CD4-positive, alpha-beta memory T cell (primary cell): ENCODE measurements at places on chromosomes 6 and 20. TPM values are rescaled to one million over a fixed set of nuclear protein-coding genes. Genes with fewer than 3 reads are reported as not detected.

GRCh38 chr6:14518515-14519217 is 401.1 kb downstream of the CD83 start:
- DNase-seq: no peak

- DNase-seq: no peak
These were observed 994.0 kb downstream of the GRIK2 start for GRCh38 chr6:102387326-102388033.

DNA sequence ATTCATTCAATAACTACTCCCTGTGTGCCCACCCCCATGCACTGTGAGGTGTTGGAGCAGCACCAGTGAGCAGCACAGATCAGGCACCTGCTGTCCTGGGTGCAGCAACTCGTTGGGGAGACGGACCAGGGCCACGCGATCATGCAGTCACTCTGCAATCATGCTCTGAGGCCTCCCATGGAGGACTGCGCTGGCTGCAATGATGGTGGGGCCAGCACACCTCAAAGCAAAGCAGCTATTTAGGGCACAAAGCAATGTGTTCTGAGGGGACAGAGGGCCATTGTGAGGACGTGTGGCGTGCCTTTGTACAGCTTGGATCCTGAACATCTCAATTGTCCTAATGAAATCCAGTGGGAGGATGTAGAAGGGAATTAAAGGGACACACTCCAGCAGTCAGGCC is 41.0 kb upstream of the MPC1 start:
- DNase-seq: no peak

GRCh38 chr6:1802491-1803395 is 193.0 kb downstream of the FOXC1 start:
- no peak for DNase-seq

DNA sequence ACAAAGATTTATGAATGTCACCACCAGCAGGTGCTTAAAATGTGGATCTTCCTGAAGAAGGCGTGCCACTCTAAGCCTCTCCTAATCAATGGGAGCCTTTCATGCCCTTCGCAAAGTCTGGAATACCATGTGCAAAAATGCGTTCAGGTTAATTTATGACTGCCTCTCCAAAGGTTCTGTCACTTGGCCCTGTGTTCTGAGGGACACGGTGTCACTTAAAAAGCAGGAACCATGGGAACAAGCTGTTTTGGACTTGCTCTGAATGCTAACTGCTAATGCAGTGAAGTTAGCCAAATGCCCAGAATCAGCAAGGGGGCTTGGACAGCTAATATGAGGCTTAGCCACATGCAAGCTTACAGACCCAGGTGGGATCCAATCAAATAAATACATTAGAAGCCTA is 250.3 kb downstream of the TSHZ2 start:
- no peak for DNase-seq

DNA sequence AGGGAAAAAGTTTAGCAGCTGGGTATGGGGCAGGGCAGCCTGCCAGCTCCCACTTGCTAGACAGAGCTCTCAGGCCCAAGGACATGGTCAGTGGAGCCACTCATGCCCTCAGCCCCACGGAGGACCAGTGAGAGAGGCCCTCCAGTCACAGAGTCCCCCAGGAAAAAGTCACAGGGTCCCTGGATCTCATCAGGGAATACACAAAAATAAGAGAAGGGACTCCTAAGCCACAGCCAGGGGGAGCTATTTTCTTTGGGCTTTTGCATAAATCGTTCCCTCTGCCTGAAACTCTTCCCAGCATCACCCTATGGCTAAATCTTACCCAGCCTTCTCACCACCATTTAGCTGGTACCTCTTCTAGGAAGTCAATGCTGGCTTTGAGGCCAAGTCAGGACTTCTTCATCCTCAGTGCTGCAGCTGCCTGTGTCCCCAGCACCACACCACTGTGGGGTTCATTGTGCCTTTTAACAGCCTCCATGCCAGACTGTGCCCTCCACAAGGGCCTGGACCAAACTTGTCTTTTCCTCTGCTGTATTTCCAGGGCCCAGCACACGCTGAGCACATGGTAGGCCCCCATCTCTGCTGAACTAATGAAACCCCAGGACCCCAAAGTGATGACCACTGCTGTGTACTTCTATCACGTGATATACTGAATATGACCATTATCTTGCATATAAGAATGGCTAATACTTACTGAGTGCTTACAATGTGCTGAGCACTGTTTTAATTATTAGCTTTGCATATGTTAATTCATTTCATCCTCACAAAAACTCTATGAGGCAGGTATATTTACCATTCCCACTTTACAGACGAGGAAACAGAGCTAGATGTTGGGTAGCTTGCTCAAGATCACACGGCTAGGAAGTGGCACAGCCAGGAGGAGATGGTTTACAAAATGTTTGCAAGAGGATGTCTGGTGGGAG is 2.0 kb downstream of the ZNF335 start:
- DNase-seq: no peak

GRCh38 chr6:8057793-8058192 is 6.4 kb downstream of the BLOC1S5 start:
- DNase-seq: no peak

GRCh38 chr6:5450073-5450472 is 188.8 kb downstream of the FARS2 start:
- DNase-seq: no peak

The ZBTB46 gene
- total RNA-seq: 0.87 TPM

The FAM83D gene
- total RNA-seq: 1.4 TPM

The TMEM217 gene
- total RNA-seq: 1.4 TPM

The GINS1 gene
- 0.75 TPM for total RNA-seq
